Fibroblast of villous mesenchyme (primary cell): ENCODE measurements at places on chromosomes 16 and 17. TPM values are rescaled to one million over a fixed set of nuclear protein-coding genes. Genes with fewer than 3 reads are reported as not detected.

GRCh38 chr17:66533986-66534385 is 231.6 kb downstream of the PRKCA start:
- DNase-seq: no peak

- DNase-seq: peak; percentile 37
These were observed 12.3 kb upstream of the NLRC3 start for GRCh38 chr16:3589441-3589921.

GRCh38 chr17:76727745-76728456 is 1.3 kb downstream of the METTL23 start:
- peak; percentile 73 for DNase-seq

Gene NPIPA7
- total RNA-seq: 0.43 and 1.9 TPM in 2 replicates

DNA sequence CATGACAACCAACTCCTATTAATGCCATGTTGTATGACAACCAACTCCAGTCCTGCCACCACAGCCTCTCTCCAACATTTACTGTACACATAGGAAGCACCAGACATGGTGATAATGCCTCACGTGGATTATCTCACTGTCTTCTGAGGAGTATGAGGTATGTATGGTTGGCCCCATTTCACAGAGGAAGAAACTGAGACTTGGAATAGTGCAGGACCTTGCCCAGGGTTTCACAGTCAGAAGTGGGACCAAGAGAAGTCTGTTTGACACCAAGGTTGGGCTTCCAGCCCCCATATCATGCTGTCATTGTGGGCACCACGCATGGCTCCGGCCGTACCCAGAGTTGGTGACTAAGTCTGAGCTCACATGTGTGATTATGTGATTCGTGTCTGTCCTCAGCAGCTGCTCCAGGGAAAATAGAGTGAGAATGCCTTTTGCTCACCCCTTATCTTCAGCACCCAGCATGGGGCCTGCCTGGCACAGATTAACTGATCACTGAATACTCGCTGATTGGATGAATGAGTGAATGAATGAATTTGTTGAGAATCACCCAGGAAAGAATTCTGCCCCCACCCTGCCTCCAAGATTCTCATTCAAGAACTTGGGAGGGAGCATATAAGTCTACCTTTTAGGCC is 204.1 kb upstream of the NLRP1 start:
- DNase-seq: no peak

DNA sequence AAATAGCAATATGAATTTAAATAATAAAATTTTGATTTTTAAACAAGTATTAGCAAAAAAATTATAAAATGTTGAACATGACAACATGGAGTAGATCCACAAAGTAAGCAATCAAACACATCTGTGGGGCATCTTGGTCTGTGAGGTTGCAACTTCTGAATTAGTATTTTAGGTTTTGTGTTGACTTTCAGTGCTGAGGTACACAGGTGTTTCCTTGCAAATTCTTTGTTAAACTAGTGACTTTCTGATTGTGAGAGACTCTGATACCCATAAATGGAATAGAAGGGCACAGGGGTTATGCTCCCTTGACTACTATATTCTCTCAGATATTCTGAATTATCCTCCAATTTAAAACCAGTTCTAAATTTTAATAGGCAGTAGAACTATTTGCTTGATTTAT is 841.7 kb downstream of the CDH8 start:
- no peak for DNase-seq

- DNase-seq: no peak
These were observed 39.0 kb upstream of the AKAP1 start for GRCh38 chr17:57045868-57046704.

GRCh38 chr17:42846594-42847280 is 2.4 kb downstream of the AOC2 start:
- DNase-seq: peak; percentile 38

Gene ARHGAP44
- total RNA-seq: 0.64 and 1.3 TPM in 2 replicates

- no peak for DNase-seq
These were observed 25.3 kb downstream of the WSCD1 start for GRCh38 chr17:6095501-6095900.

GRCh38 chr17:63516910-63517824 is 6.0 kb upstream of the KCNH6 start:
- peak; percentile 33 for DNase-seq

Gene TELO2
- 21.6 and 22.2 TPM in 2 replicates for total RNA-seq

DNA sequence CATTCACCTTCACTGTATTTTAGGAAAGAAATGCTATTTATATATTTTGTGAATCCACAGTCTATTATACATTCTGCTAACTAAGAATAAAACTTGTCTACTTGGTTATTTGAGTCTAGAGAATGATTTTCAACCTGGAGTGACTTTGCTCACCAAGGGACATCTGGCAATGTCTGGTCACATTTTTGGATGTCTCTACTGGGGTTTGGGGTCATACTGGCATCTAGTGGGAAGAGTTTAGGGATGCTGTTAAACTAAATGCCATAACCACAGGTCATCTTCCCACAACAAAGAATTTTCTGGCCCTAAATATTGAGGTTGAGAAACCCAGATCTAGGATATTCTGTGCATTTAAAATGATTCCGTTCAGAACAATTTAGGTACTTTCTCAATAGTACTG is 26.0 kb downstream of the KCNJ16 start:
- no peak for DNase-seq

DNA sequence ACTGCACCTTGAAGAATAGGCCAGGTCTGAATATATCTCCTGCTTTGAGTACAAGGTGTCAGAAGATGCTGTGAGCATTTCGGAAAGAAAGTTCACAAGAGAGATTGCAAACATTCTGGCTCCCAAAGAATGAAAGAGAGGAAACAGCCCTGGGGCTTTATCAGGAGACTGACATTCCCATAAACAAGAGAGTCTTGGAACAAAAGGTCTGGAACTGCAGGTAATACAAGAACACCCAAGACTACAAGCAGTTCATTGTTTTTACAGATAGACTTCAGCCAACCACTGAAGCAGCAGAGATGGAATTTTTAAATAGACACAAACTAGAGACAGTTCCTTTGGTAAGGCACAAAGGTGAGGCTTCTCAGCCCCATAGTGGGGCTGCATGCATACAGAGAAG is 14.4 kb downstream of the HSD17B2 start:
- DNase-seq: no peak

Gene TAT
- total RNA-seq: under 0.01 TPM in 1 of 2 replicates, not detected in the other

DNA sequence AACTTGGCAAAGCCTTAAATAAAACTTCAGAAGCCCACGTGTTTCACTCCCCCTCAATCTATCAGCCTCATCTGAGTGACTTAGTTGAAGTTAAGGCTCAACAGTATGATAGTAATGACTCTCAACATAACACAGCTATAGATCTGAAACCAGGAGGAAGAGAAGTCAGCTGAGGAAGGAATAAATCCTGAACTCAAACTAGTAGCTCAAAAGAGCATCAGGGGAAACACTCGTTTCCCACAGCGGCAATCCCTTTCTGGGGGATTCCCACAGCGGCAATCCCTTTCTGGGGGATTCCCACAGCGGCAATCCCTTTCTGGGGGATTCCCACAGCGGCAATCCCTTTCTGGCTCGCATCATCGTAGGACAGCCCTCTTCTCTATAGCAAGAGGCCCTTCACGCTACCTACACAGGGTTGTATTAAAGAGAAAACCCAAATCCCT is 56.8 kb downstream of the ZZEF1 start:
- DNase-seq: no peak

GRCh38 chr17:10513299-10514067 is 4.9 kb downstream of the MYH1 start:
- DNase-seq: peak; percentile 23

DNA sequence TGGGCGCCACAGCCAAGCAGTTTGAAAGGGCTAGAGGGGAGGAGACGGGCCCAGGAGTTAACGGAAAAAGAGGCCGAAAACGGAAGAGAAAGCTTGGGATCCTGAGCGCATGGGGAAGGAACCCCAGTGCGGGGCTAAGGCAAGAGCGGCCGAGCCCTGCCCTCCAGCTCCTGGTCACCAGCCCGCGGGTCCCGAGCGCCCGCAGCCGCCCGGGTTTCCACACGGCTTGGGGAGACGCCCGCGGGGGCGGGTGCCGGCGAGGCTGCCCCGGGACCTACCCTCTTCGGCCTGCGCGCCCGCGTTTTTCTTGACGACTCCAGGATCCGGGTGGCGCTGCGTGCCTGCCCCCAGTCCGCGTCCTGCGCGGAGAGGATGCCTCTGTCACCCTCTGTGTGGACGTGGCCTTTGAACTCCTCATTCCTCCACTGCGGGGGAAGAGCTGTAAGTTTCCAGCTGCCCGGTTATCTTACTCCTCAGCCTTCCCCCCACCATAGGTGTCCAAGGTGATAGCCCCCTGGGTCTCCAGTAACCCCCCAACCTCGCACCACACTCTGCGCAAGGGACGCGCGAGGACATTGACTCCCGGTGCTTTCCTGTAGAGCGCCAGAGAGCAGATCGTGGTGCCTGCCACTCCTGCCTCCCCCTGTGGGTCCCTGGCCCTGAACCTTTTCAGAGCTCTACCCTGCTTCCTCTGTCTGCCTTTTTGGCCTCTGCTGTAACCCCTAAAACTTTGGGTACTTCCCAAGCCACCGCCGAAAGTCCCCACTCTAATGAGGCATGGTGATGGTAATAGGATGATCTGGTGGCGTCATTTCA is 1.7 kb upstream of the CDH11 start:
- peak; percentile 45 for DNase-seq

Gene OGFOD3
- total RNA-seq: 20.7 and 28.0 TPM in 2 replicates

Gene CEP20
- total RNA-seq: 35.8 and 50.1 TPM in 2 replicates

- no peak for DNase-seq
These were observed 14.1 kb downstream of the RAD51C start for GRCh38 chr17:58706351-58707140.

DNA sequence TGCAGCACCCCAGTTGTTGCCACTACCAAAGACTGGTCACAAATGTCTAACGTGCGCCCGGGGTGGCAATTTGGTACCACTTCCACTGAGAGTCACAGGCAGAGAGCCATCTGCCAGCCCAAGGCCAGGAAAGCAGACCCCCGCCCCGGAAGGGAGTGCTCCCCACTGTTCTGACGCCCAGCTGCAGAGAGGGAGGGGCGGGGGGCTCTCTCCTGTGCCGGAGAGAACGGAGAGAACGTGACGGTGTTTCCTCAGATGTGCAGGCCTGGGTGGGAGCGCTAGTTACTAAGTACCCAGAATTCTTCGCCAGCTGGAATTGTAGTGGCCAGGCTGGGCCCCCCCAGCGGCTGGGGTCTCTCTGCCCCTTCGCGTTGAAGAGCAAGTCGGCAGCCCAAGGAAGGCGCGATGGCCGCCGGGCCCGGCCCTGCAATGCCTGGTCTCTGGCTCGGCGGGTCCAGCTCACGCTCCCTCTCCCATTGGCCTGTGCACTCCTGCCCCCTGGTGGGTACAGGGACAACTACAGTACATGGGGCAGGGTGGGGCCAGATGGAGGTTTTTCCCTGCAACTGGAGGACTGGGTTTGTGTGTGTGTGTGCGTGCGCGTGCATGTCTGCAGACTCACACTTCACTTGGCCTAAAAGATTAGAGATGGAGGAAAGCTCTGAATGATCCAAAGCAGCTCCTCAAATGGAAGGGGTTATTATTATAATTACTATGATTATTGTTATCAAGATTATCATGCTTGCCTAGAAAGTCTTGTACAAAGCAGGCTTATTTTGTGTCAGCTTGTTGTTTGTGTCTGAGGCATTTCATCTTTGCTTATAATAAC is 107.1 kb downstream of the AMFR start:
- DNase-seq: peak; percentile 69

DNA sequence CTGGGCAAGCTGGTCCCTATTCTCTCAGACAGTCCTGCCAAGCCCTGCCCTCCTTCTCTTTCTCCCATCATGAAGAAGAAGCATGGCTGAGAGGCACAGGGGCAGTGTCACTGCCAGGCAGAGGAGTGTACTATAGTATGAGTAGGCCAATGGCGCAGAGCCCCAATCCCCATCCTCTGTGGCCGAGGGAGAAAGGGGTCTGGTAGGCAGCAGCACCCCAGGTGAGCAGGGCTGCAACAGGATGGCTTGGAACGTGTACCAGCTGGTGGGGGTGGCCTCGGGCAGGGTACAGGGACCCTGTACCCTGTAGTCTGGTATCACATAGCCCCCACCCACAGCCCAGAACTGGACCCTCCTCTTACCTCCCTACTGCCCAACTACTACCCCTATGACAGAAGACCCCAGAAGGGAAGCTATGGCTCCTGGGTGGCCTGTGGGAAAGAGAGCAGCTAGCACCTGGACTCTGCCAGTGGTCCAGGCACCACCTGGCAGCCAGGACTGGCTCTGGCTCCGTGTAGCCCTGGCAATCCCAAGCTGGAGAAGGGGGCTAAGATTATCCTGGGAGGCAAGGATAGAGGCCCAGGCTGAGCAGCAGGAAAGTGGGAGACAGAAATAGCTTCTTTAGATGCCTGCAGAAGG is 4.4 kb downstream of the SMARCD2 start:
- DNase-seq: no peak

- DNase-seq: no peak
These were observed 22.7 kb upstream of the ATP2A3 start for GRCh38 chr17:3986939-3987335.
